Activated B cell treated with CpG ODN at 0.5 μM for 24 hours (primary cell): ENCODE measurements at places on chromosomes 1 and 21.

GRCh38 chr1:3093898-3094626 lies 25.1 kb downstream of the PRDM16 start:
- H3K36me3 ChIP-seq: no peaks in the 10 kb centered on the region
- H3K4me1 ChIP-seq: no peaks in the 10 kb centered on the region
- peaks cover 7% of the 10 kb centered on the region for H3K27me3 ChIP-seq
- DNase-seq: no peak
- H3K27ac ChIP-seq: no peak overlapping the region

GRCh38 chr1:30449428-30450147 lies 273.8 kb downstream of the MATN1 start:
- H3K27ac ChIP-seq: no peak overlapping the region
- H3K27me3 ChIP-seq: peaks cover 6% of the 10 kb centered on the region
- no peaks in the 10 kb centered on the region for H3K36me3 ChIP-seq
- DNase-seq: no peak

DNA sequence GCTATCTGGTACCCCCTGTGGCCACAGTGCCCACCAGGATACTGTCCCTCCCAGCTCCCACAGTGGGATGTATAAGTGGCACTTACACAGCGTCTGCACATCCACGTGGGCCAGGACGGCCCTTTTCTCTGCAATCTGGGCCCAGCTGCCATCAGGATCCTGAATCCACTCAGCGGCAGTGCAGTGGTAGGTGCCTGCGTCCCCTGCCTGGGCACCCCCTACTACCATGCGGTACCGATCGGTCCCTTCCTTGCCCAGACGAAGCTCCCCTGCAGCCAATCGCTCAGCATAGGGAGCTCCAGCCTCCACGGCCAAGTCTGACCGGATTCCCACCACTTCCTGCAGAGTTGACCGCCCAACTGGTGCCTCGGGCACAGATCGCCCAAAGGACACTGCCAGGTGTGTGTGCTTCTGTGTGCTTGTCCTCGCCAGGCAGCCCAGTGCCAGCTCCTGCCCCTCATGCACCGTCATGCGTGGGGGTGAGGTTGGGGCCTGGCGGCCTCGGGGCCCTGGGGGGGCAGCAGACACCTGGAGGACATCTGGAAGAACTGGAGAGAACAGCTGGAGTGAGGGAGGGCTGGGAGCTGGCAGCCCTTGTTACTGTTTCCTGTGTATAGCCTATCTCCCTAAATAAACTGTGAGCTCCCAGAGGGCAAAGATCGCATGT lies 4.7 kb downstream of the IGSF8 start:
- H3K27me3 ChIP-seq: no peaks in the 10 kb centered on the region
- no peak for DNase-seq
- H3K27ac ChIP-seq: no peak overlapping the region
- peaks cover 22% of the 10 kb centered on the region for H3K4me1 ChIP-seq
- no peak overlapping the region for H3K4me3 ChIP-seq
- H3K36me3 ChIP-seq: peaks cover 59% of the 10 kb centered on the region

DNA sequence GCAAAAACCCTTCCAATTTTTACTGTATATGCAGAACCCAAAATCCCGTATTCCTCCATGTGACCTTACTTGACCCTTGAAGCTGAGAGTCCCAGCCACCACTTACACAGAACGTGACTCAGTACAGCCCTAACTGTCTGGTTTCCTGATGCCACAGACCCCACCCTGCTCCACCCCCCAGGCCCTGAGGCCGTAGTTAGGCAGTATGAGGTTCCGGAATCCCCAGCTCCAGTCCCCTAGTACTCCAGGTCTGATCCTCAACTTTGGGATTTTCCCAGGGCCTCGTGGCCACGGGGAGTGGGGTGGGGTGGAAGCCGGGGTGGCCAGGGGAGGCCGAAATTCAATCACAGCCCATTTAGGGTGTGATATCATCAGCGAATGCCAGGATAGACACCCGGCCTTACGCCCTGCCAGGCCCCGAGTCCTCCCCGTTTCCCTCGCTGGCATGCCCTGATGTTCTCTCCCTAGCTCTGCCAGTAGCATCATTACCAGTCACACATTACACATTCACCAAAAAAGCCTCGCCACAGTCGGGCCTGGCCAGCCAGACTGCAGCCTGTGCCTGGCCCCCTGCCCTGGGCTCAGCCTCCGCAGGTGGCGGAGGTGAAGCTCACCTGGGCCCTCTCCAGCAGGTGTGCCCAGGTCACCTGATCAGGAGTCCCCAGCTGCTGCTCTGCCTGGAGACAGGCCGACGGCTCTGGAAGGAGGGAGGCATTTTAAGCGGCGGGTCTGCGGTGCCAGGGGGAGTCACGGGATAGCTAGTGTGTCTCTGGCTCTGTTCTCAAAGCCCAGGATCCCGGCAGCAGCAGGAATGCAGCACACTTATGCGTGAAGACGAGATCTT lies 70.8 kb downstream of the SCCPDH start:
- no peak overlapping the region for H3K4me3 ChIP-seq
- H3K27ac ChIP-seq: no peak overlapping the region
- no peaks in the 10 kb centered on the region for H3K4me1 ChIP-seq
- no peak for DNase-seq
- peaks cover 3% of the 10 kb centered on the region for H3K27me3 ChIP-seq

GRCh38 chr1:237640966-237641365 lies 249.8 kb downstream of the ZP4 start:
- no peaks in the 10 kb centered on the region for H3K36me3 ChIP-seq
- no peak for DNase-seq
- H3K27me3 ChIP-seq: no peaks in the 10 kb centered on the region
- no peak overlapping the region for H3K27ac ChIP-seq
- no peaks in the 10 kb centered on the region for H3K4me1 ChIP-seq

- no peaks in the 10 kb centered on the region for H3K4me1 ChIP-seq
- H3K27ac ChIP-seq: no peak overlapping the region
- no peaks in the 10 kb centered on the region for H3K27me3 ChIP-seq
- H3K4me3 ChIP-seq: no peak overlapping the region
- DNase-seq: no peak
Observed at GRCh38 chr1:173758980-173759379, 44.2 kb downstream of the KLHL20 start.

GRCh38 chr1:156591432-156592157 lies at the start of gene NAXE:
Gene NAXE, plus strand, starts transcription at chr1:156591776. Its CDS starts 29 bp downstream, at chr1:156591805.
- peaks cover 32% of the 10 kb centered on the region for H3K36me3 ChIP-seq
- H3K4me1 ChIP-seq: peaks cover 21% of the 10 kb centered on the region
- H3K27ac ChIP-seq: peak within 1 kb of the TSS; percentile 94

- H3K27ac ChIP-seq: no peak overlapping the region
- no peak overlapping the region for H3K4me3 ChIP-seq
- no peaks in the 10 kb centered on the region for H3K27me3 ChIP-seq
- no peaks in the 10 kb centered on the region for H3K36me3 ChIP-seq
- H3K4me1 ChIP-seq: no peaks in the 10 kb centered on the region
Observed at GRCh38 chr21:27212441-27212840, 245.6 kb upstream of the ADAMTS5 start.

DNA sequence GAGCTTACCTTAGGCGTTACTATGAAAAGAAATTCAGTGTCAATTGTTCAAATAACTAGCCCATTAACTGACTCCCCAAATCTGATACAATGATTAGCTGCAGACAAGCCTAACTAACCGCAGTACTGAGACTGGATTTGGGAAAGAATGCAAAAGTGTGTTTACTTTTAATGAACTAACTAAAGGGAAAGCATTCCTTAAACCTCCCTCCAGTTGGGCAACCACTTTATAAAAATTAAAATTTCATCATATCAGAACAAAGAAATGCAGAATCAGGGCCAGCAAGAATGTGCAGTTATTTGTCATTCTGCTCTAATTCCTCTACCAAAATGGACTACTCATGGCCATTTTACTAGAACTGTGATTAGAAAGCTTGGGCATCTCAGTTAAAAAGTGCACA lies 11.7 kb upstream of the NR5A2 start:
- H3K4me3 ChIP-seq: no peak overlapping the region
- H3K36me3 ChIP-seq: no peaks in the 10 kb centered on the region
- no peak overlapping the region for H3K27ac ChIP-seq
- H3K27me3 ChIP-seq: peaks cover 21% of the 10 kb centered on the region
- DNase-seq: no peak

DNA sequence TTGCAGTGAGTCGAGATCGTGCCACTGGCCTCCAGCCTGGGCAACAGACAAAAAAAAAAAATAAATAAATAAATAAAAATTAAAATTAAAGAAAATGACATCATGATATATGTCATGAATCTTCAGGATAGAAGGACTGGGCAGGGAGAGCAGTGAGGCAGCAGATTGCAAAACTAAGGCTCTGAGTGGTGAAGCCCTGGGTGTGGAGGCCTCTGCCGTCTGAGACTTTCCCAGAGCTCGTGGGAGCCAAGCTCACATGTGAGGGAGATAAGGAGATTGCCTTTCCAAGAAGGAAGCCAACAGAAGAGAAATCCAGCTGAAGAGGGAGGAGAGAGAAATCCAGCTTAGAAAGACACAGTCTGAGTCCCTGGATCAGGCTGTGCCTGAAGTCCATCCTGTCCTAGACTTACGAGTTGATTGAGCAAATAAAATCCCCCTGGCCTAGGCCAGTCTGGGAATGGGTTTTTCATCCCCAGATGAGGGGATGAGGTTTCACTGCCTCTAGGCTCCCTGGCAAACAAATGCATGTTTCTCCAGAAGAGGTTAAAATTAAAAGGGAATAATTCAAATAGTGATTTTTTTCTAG lies 142.0 kb upstream of the IGSF21 start:
- no peaks in the 10 kb centered on the region for H3K36me3 ChIP-seq
- H3K27ac ChIP-seq: no peak overlapping the region
- H3K4me1 ChIP-seq: peaks cover 7% of the 10 kb centered on the region
- peaks cover 6% of the 10 kb centered on the region for H3K27me3 ChIP-seq

DNA sequence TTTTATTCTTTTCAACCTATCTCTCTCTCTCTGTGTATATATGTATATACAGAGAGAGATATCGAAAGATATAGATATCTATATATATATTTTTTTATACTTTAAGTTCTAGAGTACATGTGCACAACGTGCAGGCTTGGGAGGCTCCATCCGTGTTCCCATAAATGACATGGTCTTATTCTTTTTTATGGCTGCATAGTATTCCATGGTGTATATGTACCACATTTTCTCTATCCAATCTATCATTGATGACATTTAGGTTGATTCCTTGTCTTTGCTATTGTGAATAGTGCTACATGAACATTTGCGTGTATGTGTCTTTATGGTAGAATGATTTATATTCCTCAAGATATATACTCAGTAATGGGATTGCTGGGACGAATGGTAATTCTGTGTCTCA lies 55.2 kb upstream of the GPR88 start:
- H3K4me3 ChIP-seq: no peak overlapping the region
- no peaks in the 10 kb centered on the region for H3K27me3 ChIP-seq
- no peaks in the 10 kb centered on the region for H3K4me1 ChIP-seq
- peaks cover 57% of the 10 kb centered on the region for H3K36me3 ChIP-seq
- H3K27ac ChIP-seq: no peak overlapping the region

DNA sequence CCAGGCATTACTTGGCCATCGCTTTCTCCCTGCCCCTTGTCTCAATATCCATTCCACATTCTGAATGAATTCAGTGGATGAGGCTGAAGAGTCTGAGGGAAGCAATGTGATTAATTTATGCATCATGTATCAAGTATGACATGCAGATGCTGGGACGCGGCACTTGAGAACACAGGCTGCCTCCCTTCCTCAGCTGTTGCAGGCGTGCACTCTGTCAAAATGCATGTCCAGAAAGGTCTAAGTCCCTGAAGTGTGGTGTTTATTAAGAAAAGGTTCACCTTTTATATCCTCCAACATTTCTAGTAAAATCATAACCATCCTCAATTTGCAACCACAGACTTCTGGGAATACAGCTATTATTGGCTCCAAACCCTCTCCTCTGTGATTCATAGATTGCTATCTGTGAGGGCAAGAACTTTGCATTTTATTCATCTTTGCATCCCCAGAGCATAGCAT lies 22.6 kb upstream of the RAB3GAP2 start:
- H3K4me1 ChIP-seq: no peaks in the 10 kb centered on the region
- no peaks in the 10 kb centered on the region for H3K36me3 ChIP-seq
- no peak overlapping the region for H3K27ac ChIP-seq
- peaks cover 13% of the 10 kb centered on the region for H3K27me3 ChIP-seq

GRCh38 chr1:109635862-109636200 lies 16.2 kb downstream of the AMPD2 start:
- H3K36me3 ChIP-seq: peaks cover 14% of the 10 kb centered on the region
- no peak overlapping the region for H3K4me3 ChIP-seq
- no peaks in the 10 kb centered on the region for H3K27me3 ChIP-seq
- DNase-seq: no peak
- H3K4me1 ChIP-seq: peaks cover 17% of the 10 kb centered on the region

GRCh38 chr1:182644886-182645285 lies 39.5 kb downstream of the RGS8 start:
- H3K36me3 ChIP-seq: no peaks in the 10 kb centered on the region
- H3K27ac ChIP-seq: no peak overlapping the region
- H3K4me1 ChIP-seq: peaks cover 20% of the 10 kb centered on the region
- no peak overlapping the region for H3K4me3 ChIP-seq
- no peak for DNase-seq

- H3K27me3 ChIP-seq: no peaks in the 10 kb centered on the region
- H3K4me1 ChIP-seq: no peaks in the 10 kb centered on the region
- no peak for DNase-seq
- no peaks in the 10 kb centered on the region for H3K36me3 ChIP-seq
- H3K4me3 ChIP-seq: no peak overlapping the region
Observed at GRCh38 chr1:117579221-117579906, 26.5 kb upstream of the TENT5C start.

DNA sequence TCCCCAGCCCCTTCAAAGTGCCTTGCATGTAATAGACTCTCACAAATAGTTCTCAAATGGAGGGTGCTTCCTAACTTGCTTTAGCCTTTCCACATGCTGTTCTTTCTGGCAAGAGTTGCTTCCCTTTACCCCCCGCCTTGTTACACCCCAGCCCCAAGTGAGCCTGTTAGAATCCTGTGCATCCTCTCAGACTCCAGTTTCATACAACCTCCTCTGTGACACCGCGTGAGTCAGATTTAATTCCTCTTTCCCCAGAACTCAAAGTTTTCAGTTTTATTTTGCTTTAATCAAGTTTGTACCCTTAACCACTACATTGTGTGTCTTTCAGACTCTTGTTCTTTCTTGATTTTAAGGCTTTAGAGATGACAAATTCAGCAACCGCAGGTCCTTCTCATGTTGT lies 234.5 kb upstream of the HOOK1 start:
- DNase-seq: no peak
- no peak overlapping the region for H3K27ac ChIP-seq
- no peaks in the 10 kb centered on the region for H3K27me3 ChIP-seq
- peaks cover 3% of the 10 kb centered on the region for H3K36me3 ChIP-seq

DNA sequence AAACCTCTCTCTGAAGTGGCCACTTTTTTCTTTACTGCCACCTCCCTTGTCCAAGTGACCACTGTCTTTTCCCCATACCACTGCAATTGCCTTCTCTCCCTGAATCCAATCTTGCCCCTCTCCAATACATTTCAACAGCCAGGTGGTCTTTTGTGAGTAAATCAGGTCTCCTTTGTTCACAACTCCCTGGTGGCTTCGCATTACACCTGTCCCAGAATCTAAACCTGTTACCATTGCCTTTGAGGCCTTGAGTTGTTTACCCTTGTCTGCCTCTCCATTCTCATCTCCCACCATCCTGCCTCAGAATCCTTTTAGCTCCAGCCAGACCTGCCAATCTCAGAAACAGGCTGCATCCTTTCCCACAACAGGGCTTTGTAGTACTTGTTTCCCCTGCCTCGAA lies 21.8 kb upstream of the DYNLT5 start:
- no peak overlapping the region for H3K4me3 ChIP-seq
- H3K36me3 ChIP-seq: no peaks in the 10 kb centered on the region
- peaks cover 3% of the 10 kb centered on the region for H3K4me1 ChIP-seq

GRCh38 chr1:151001602-151002001 lies 5.1 kb downstream of the MINDY1 start:
- H3K36me3 ChIP-seq: peaks cover 33% of the 10 kb centered on the region
- H3K27me3 ChIP-seq: no peaks in the 10 kb centered on the region
- no peak for DNase-seq
- peaks cover 34% of the 10 kb centered on the region for H3K4me1 ChIP-seq
- H3K4me3 ChIP-seq: no peak overlapping the region

- peaks cover 73% of the 10 kb centered on the region for H3K4me1 ChIP-seq
- peaks cover 6% of the 10 kb centered on the region for H3K36me3 ChIP-seq
- peak overlapping the region; percentile 4 for H3K4me3 ChIP-seq
- H3K27me3 ChIP-seq: no peaks in the 10 kb centered on the region
- no peak for DNase-seq
Observed at GRCh38 chr1:84164567-84165021, 20.5 kb downstream of the PRKACB start.
